ENCODE measurements at places on chromosomes 12 and 14.

- no peak for DNase-seq
Observed at GRCh38 chr12:116929885-116930284, 19.1 kb downstream of the FBXW8 start.

- no peak for DNase-seq
Observed at GRCh38 chr12:108815875-108816594, 41.3 kb downstream of the SSH1 start.

DNA sequence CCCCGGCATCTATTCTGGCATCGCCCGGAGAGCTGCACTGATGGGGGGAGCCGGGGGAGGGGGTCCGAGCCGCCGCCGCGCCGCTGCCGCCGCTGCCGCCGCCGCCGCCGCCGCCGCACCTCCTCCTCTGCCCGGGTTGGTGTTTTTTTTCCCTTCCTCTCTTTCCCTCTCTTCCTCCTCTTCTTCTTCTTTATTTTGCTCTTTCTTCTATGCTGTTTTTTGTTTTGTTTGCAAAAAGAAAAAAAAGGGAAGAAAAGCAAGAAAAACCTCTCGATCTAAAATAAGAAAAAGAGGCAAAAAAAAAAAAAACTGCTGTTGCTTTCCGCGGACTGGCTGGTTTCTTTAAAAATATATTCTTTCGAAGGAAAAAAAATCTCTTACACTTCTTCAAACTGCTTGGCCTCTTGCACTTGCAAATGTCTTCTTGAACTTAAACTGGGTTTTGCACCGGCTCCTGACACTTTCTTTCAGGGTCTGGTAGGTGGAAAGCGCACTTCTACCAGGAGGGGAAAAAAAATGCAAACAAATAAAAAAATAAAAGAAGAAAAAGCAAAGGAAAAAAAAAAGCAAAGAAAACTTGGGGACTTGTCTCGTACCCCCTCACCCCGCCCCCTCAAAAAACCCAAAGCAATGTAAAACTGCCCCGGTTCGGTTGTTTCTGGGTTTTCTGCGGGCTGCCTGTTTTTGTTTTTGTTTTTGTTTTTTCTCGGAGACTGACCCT is 616 bp downstream of the BCL11B start:
- DNase-seq: no peak

- no peak for DNase-seq
Observed at GRCh38 chr12:82434392-82434911, 76.1 kb downstream of the METTL25 start.

Measured in hippocampal formation (tissue), 2 donors.